ENCODE measurements at places on chromosomes 7 and 10. TPM values are rescaled to one million over a fixed set of nuclear protein-coding genes. Genes with fewer than 3 reads are reported as not detected.

The BBS9 gene
- total RNA-seq, result 26.4 TPM

DNA sequence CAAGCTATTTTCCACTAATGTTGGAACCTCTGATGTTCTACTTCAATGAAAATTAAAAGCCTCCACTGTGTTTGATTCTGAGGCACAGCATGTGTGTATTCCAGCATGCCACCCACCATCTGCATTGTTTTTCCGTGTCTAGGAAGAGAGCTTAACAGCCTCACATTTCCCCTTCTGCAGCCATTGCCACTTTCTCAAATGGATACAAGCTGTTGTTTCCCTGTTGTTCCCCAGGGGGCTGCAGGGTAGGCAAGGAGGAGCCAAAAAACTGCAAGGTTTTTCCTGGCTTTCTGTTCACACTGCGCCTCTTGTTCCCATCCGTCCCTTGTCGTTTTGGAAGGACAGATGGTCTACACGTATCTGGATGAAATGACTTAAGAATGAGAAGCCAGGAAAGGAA is 72.3 kb upstream of the DNAJB12 start:
- DNase-seq, result peak; percentile 54

DNA sequence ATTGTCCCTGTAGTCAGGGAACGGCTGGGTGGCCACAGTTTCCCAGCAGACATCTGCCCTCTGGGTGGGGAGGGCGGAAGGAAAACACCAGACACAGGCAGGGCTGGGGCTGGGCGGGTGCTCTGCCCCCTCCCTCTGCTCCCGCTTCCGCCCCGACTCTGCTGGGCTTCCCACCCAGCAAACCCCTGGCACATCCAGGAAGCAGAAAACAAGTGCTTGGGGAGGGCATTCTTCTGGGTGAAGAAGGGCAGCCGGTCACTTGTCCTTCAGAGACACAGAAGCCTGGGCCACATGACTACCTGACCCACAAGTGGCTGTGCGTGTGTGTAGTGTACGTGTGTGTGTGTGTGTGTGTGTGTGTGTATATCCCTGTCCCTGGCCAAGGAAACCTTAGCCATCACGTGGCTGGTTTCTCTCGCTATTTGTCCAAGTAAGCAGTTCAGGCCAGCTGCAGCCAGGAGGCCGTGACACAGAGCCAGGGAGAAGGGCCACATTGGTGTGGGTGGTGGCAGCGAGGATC is 77.9 kb downstream of the ZMIZ1 start:
- DNase-seq, result no peak

- DNase-seq, result no peak
Measured at GRCh38 chr10:11112718-11113117, 95.0 kb downstream of the CELF2 start.

The TACR2 gene
- not detected for total RNA-seq

All from H9 (cell line).